ENCODE measurements at places on chromosomes 5 and 9.

DNA sequence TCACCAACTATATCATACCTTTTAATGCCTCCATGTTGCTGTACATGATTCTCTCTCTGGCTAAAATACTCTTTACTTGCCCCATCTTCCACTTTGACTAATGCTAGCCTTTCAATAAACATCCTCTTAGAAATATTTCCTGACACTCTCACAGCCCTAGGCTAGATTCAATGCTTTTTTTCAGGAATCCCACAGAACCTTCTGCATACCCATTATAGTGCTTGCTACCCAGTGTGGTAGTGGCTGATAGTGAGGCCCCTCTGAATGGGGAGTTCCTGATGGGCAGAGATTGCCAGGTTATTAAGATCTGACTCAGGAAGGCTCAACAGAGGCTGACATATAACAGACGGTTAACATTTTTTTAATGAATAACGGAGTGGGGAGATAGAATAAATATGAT, 11.6 kb downstream of the SSBP2 start:
- no peak for DNase-seq

GRCh38 chr9:90830977-90831376, 29.4 kb downstream of the SYK start:
- DNase-seq, result no peak

DNA sequence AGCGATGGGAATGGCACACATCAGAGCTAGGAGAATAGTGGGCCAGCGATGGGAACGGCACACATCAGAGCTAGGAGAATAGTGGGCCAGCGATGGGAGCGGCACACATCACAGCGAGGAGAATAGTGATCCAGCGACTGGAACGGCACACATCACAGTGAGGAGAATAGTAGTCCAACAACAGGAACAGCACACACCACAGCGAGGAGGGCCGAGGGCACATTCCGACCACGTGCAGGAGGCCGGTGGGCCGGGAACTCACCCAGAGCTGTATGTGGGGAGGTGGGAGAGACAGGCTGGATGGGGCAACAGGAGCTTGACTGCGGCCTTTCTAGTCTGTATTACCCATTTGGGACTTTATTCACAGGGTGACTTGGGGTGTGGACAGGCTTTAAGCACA, 271.1 kb upstream of the IRX4 start:
- DNase-seq, result no peak

- no peak for DNase-seq
Observed at GRCh38 chr5:16992444-16992843, 56.4 kb upstream of the MYO10 start.

GRCh38 chr5:144460600-144460999, 289.9 kb downstream of the KCTD16 start:
- DNase-seq, result no peak

DNA sequence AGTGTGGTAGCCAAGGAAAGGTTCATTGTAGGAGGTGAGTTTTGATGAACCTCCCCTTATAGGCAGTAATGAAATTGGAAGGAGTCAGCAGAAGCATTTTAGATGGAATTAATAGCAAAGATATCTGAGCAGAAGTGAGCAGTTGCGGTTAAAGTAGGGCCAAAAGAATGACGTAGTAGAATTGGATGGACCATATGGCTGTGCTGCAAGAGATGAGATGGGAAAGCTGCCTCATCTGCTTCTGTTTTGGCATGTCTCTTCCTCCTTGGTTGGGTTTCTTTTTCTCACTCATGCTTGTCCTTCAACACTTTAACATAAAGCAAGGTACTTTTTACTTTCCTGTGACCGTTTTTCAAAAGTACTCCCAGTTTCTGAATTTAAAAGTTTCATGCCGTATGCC, 55.8 kb downstream of the AQP7 start:
- no peak for DNase-seq

DNA sequence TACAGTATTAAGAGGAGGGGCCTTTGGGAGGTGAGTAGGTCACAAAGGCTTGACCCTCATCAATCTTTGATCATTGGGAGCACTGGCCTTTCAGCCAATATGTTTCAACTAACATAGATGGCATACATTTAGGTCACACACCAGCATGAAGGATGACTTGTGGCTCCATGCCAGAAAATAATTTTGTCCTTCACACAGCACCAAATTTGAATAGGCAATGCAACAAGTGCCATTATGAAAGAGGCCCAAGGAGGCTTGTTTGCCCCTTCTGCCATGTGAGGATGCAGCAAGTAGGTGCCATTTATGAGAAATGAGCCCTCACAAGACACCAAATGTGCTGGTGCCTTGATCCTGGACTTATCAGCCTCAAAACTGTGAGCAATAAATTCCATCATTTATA, 81.1 kb downstream of the JAKMIP2 start:
- DNase-seq, result no peak

DNA sequence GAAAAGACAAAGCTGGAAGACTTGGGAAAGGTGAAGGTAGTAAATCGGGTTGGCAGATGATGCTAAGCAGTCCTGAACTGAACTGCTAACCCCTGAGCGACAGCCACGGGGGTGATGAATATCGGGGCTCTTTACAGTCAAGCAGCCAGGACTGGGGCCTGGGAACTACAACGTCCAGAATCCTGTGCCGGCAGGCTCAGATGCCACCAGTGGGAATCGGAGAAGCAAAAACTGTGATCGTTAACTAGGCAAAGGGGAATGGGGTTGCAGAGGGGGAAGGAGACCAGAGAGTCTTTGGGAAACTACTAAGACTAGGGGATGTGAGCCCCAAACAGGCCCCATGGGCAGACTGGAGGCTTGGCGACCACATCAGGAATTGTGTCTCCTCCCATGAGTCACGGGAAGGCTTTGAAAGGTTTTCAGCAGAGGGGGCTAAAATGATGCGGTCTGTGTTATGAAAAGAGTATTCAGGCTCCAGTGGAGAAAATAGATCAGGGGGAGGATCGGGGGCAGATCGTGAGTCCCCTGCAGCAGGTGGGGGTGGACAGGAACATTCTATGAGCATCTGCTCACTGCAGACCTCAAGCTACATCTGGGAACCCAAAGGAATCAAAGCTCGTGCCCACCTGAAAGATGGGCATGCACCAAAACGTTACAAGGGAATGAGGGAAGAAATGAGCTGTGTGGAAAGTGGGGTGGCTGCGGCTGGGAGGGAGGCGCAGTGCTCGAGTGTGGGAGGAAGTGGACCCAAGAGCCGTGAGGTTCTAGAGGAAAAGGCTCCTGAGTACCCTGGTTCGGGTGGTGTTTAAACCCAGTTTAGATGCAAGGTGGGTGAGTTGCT, 53.8 kb downstream of the HRH2 start:
- no peak for DNase-seq

- DNase-seq, result no peak
Observed at GRCh38 chr9:131743501-131743900, 3.6 kb upstream of the RAPGEF1 start.

DNA sequence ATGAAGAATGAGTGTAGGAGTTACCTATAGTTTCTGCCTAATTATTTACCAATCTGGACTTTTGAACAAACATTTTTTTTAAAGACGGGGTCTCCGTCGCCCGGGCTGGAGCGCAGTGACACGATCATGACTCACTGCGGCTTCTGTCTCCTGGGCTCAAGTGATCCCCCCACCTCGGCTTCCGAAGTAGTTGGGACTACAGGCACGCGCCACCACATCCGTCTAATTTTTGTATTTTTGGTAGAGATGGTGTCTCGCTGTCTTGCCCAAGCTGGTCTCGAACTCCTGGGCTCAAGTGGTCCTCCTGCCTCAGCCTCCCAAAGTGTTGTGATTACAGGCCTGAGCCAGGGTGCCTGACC, 1.5 kb downstream of the CTNNA1 start:
- DNase-seq, result no peak

DNA sequence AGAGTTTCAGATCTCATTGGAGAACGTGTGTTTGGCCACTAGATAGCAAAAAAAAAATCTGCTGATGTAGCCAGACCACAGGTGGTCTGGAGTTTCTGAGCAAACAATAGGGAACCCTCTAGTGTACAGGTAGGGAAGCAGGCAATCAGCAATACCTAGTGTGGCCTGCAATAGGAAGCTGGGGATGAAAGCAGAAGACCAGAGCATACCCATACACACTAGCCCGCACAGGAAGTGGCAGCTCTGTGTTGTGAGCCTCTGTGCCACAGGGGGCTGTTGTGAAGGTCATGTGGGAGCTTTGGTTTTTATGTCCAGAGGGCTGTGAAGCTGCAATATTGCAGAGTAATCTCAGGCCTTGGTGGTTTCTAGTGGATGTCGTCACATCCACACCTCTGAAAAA, 81.2 kb downstream of the MTAP start:
- DNase-seq, result no peak

DNA sequence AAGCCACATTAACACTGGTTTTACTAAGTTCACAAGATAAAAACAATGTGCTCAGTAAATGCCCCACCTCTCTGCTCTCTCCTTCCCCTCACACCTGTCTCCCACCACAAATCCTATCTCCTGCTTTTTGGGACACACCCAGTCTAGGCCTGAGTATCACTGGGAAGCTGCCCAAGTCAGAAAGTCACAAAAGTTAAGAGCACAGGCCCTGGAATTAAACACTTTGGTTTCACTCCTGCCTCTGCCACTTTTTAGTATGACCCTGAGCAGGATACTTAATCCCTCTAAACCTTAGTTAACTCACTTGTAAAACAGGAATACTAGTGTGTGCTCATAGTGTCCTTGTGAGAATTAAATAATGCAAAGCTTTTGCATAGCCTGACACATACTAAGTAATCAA, 11.3 kb downstream of the C5 start:
- no peak for DNase-seq

DNA sequence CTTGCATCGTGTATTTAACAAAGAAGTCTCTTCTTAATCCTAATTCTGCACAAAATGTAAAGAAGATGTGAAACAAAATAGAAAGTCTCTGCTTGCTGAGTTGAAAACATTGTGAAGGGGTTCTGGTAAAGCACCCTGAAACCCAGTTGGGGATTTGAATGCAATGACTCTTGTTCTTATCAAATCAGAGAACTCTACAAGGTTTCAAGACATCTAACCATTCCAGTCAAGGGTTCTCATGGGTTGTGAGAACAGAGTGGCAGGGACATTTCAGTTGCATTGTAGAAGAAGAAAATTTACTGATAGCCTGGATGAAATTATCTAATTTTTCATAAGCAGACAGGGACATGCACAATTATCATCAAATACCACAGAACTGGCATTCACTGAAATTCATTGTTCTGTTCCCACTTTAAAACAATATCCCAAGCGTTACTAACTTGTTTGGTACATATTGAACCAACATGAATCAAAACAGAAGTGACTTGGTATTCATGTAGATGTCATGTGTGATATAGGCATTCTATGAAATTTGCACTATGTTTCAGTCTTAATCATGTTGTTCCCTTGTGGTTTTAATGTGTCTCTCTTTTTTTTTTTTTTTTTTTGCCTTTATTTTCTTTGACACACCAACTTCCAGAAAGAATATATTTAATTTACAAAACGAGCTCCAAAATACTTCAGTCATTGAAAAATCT, 563.3 kb downstream of the IRX1 start:
- DNase-seq, result no peak

DNA sequence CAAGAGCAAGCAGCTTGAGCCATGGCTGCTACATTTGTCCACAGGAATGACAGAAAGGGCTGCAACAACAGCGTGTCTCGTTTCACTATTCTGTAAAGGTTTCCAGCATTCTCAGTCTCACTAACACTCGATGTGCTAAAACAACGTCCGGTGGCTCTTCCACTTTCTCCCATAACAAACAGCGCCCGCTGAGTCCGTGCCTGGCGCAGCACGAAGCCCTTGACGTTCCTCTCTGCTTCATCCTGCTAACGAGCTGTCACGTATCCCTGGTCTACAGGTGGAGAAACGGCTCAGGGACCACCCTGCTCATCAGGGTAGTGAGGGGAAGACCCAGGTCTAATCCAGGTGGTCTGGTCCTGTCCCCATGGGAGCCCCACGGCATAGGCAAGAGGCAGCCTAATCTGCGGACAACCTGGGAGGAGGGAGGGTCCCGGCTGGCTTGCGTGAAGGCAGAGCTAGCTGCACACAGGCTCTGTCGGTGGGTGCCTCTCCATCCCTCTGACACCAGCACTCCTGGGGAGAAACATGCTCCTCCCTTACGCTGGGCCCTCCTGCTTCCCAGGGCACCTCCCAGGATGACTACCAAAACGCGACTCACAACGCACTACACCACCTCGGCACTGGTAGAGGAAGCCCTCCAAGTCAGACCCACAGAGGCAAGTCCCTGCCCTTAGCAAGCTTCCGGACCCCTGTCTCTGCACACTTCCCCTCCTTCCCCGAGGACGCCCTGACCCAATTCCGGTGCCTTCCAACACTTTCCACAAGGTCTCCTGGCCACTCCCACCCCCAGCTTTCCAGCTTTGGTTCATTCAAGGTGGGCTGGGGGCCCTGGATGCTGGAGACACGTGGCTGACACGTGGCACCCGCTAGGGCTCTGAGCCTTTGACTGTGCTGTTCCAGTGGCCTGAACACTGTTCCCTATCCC, 43.3 kb downstream of the VAV2 start:
- no peak for DNase-seq

DNA sequence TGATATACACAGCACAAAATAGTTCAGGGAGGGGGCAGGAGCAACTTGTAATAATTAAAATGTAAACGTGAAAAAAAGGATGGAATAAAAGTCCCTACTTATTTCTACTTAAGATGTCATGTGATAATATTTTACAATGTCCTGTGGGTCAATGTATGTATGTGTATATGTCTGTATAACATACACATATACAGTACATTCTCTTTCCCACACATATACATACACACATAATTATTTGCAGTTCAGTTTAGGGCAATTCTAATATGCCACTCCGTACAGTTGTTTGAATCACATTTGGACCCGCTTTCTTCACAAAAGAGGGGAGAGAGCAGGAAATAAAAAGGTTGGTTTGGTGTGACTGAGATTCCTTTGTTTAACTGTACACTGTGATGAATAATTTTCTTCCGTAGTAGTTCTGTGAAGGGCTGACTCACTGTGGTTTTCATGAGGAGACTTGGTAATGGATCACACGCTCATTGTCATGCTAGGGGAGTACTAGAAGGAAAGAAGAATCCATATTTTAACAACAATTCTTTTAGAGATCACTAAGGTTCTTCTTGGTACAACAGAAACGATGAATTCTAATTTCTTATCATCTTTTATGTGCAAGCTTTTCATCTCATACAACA, 26.2 kb upstream of the ACOT12 start:
- no peak for DNase-seq

GRCh38 chr5:33401482-33402390, 39.0 kb upstream of the TARS1 start:
- DNase-seq, result no peak

GRCh38 chr9:125556046-125556721, 150.8 kb downstream of the MAPKAP1 start:
- no peak for DNase-seq

GRCh38 chr9:971901-972500, 4.5 kb upstream of the DMRT3 start:
- no peak for DNase-seq
